Dorsolateral prefrontal cortex (tissue), 122 donors: ENCODE measurements at places on chromosomes 6 and 20. TPM values are rescaled to one million over a fixed set of nuclear protein-coding genes. Genes with fewer than 3 reads are reported as not detected.

The DEFB132 gene
- total RNA-seq = not detected

The MCHR2 gene
- total RNA-seq = 4.0 TPM

The NOTCH4 gene
- total RNA-seq = 26.1 TPM

The SIM1 gene
- total RNA-seq = not detected

The ACSS1 gene
- total RNA-seq = 46.4 TPM

The PAK5 gene
- total RNA-seq = 19.8 TPM

The RRAGD gene
- total RNA-seq = 55.3 TPM
